ENCODE measurements at places on chromosomes 6 and 20.
A peak's percentile ranks its signal among the peaks of the same experiment; 100 is the strongest.

- DNase-seq: peak; percentile 57
Measured at GRCh38 chr20:43666376-43667328, at the start of gene MYBL2. Gene MYBL2, plus strand, starts transcription at chr20:43667114. Its CDS starts 170 bp downstream, at chr20:43667284.

DNA sequence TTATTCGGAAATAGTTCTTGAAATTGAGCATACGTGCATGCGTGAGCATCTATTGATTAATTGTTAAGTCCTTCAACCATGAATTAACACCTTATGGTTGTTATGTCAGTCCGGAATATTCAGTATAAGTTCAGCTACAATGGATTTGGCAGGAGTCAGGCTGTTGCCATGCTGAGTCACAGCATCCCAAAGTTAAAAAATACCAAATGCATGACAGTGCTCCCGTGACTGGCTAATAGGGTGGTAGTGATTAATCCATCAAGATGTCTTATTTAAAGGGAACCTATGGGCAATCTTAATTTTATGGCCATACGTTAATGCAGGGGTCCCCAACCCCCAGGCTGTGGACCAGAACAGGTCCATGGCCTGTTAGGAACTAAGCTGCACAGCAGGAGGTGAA, 10.5 kb downstream of the RAE1 start:
- DNase-seq: no peak

- DNase-seq: peak; percentile 79
Measured at GRCh38 chr6:36120539-36120938, 9.8 kb upstream of the MAPK13 start.

GRCh38 chr6:134515986-134516385, 198.1 kb upstream of the SGK1 start:
- no peak for DNase-seq

DNA sequence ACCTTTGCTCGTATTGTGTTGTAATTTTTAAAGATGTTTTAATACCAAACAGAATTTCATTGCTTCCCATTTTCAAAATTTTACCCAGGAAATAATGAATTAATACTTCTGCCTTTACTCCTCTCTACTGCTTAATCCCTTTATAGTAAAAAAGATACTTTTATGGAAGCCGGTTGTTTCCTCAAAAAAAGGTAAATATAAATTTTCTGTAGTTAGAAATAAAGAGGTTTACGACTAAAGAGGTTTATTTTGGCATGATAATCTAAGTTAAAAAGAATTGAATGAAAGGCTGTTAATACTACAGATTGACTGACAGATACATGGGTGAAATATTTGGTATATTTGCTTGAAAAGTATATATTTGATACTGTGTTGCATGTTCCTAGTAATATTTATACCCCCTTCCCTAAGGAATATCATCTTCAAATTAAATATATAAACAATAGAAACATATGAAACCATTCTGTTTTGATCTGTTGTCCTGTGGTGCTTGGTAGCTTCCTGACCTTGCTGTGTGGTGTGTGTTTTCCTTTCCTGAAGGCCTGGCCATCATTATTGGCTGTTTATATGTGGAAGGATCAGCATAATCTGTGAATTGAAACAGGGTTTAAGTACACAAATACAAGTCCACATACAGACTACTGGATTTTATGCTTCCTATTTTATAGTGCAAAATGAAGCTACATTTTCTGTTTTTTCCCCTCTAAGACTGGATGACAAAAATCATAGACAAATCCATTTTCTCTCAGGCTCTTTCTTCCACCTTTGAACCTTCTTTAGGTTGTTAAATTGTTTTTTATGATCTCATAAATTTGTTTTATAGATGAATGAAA, 2.3 kb downstream of the LIN28B start:
- DNase-seq: no peak

DNA sequence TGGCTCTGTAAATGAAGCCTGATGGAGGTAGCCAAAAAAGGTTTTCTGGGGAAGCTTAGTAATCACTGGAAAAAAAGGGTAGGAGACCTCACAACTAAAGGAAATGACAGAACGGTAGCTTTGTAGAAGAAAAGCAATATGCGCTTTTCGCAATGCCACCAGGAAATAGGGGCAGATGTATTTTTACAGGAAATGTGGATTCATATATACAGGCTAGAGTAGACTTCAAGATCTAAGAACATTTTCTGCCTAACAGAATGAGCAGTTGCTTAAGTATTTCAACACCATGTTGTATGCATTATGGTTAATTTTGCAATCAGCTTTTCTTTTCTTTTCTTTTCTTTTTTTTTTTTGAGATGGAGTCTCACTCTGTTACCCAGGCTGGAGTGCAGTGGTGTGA, 219.6 kb downstream of the CD83 start:
- DNase-seq: no peak

DNA sequence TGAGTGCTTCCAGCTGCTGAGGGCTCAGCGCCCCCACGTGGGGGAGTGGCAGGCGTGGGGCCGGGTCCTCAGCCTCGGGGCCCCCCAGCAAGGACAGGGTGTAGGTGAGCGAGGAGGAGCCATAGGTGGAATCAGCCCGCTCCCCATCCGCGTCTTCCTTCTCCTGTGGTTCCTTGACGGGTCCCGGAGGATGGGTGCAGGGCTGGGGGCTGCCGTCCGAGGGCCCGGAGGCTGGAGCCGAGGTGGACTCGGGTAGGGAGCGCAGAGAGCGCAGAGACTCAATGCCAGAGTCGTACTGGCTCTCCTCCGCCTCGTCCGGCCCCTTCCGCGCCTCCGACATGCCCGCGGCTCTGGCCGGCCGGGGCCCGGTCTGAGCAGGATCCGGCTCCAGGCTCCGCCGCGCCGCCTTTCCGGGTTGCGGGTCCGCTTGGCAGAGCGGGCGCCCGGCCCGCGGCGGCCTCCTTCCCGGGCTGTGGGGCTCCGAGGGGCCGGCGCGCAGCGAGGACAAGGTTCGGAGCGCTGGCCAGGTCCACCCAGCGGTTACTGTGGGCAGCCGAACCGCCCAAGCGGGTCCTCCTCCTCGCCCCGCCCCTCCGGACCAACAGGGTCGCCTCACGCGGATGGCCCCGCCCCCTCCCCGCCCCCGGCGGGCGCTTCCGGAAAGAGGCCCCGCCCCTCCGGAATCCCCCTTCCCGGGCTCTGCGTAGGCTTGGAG, at the start of gene NFKBIE:
Gene NFKBIE (minus strand): TSS at position 545 of the 715 bp plus-strand sequence. CDS start 205 bp downstream, at position 340.
- peak; percentile 97 for DNase-seq

- no peak for DNase-seq
Measured at GRCh38 chr6:111530667-111531066, 47.6 kb upstream of the REV3L start.

DNA sequence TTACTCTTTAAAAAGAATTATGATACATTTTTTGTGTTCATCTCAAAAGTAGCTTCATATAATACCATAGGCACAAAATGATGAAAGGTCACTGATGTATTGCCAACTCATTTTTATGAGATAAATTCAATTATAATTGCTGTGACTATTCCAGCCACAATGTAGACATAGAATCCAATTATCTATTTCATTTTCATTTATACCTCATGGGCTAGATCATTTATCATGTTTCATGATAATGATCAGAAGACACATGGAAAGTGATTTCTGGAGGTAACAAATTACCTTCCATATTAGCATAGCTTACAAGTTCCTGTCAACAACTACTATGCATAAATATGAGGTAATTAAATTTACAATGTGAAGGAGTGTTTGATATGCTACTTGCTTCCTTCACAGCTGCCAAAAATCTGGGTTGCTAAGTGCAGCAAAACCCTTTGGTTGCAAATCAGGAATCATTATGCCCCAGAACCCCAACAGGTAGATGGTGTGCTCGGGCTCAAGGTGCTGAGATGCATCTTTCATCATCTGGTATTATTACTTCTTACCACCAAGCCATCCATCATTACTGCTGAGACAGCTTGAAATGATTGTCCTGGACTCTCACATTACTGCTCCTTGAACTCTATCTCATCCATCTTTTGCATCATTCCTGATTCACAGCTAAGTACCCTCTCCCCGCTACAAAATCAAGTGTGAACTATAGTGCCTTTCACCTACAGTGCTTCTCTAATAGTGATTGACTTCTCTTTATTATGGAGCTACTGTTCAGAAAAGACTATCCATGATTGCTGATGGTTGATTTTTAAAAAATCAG, 306.0 kb upstream of the THEMIS start:
- no peak for DNase-seq

DNA sequence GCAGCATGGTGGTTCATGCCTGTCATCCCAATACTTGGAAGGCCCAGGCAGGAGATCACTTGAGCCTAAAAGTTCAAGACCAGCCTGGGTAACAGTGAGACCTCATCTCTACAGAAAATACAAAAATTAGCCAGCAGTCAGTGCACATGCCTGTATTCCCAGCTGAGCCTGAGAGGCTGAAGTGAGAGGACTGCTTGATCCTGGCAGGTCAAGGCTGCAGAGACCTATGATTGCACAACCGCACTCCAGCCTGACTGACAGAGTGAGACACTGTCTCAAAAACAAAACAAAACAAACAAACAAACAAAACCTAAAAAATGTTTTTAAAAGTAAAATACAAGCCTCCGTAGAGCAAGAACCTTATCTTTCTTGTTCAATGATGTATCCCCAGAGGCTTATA, 6.0 kb downstream of the CEP85L start:
- no peak for DNase-seq

DNA sequence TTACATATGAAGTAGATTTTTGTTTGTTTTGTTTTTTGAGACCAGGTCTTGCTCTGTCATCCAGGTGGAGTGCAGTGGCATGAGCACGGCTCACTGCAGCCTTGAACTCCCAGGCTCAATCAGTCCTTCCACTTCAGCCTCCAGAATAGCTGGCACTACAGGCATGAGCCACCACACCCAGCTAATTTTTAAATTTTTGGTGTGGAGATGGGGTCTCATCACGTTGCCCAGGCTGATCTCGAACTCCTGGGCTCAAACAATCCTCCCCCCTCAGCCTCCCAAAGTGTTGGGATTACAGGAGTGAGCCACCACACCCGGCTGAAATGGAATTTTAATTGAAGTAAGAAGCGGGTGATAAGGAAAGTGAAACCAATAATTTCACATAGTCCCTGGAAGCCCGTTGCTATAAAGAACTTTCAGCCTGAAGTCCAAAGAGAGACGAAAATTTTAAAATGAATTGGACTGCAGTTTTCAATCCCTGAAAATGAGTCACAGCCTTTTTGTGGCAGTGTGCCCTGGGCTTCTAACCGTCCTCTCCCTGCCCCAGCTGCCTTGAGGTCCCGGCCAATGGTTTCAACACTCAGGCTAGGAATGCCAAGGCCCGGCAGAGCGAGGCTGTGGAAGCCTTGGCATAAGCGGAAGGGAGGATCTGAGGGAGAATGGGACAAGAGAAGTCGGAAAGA, 757 bp downstream of the RAET1E start:
- no peak for DNase-seq

GRCh38 chr6:55433446-55434130, 106.3 kb downstream of the GFRAL start:
- no peak for DNase-seq

GRCh38 chr20:45117581-45117980, 2.6 kb upstream of the WFDC5 start:
- DNase-seq: no peak

- DNase-seq: no peak
Measured at GRCh38 chr20:62470001-62470400, 5.8 kb downstream of the GATA5 start.

GRCh38 chr6:53391170-53391569, 42.4 kb upstream of the ELOVL5 start:
- no peak for DNase-seq

- DNase-seq: no peak
Measured at GRCh38 chr6:24227556-24227955, 101.5 kb downstream of the NRSN1 start.

- DNase-seq: no peak
Measured at GRCh38 chr20:48180618-48181017, 395.3 kb upstream of the SULF2 start.

GRCh38 chr20:62603021-62603906, 39.0 kb upstream of the SLCO4A1 start:
- DNase-seq: no peak

DNA sequence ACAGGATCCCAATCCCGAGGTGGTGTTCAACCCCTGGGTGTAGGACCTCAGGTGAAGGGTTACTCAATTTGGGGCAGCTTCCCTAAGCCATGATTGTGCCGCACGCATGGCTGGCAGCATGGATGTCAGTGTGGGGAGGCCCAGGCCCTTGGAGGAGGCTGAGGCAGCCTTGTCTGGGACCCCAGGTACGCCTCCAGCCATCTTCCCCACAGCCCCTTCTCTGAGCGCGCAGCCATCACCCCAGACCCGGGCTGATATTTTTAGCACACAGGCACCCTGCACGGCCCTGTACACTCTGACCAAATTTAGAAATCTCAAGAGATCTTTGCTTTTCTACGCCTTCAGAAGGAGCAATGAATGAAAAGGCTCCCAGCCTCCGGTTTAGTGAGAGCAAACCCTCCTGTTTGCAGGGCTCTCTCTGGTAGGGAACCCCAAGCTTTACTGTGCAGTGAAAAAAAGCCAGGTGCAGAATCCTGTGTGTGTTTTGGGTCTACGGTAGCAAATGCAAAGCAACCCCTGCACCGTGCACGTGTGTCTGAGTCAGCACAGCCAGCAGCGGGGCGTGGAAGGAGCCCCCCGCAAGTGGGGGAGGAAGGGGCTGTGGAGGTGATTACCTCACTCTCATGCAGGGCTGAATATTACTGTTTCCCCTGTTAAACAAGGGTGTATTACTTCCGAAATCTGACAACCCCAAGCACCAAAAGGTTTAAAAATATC, 44.3 kb downstream of the CTCFL start:
- DNase-seq: peak; percentile 19

DNA sequence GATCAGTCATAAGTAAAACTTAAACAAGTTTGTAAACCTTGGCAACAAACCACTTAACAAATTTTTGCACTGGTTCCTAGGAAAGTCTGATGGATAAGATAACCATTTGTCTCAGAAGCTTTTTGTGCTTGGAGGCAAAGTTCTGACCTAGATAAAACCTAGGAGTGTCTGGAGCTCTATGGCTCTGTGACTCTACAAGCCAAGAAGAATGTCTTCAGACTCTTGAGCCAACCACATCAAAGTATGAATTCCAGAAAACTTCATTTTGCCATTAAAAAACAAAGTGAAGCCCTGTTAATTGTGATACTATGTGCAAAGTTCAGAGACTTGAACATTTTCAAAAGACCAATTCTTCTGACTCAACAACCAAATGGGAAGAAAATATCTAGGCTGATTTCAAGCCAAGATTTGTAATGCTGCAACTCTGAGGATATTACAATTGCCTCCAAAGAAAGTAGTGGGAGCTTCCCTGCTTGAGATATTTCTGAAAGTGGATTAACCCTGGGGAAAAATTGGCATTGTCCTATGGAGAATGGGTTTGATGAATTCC, 158.1 kb upstream of the FOXQ1 start:
- no peak for DNase-seq

GRCh38 chr20:47111576-47111975, 216.9 kb downstream of the EYA2 start:
- no peak for DNase-seq

GRCh38 chr6:24454452-24454851, 34.9 kb downstream of the GPLD1 start:
- no peak for DNase-seq

- no peak for DNase-seq
Measured at GRCh38 chr6:119957195-119957594, 607.6 kb upstream of the MAN1A1 start.

- DNase-seq: peak; percentile 25
Measured at GRCh38 chr20:3980260-3981131, 34.9 kb downstream of the RNF24 start.

Measured in activated CD4-positive, alpha-beta T cell treated with anti-CD3 and anti-CD28 coated beads for 4 hours (primary cell).